GM12864 (cell line): ENCODE measurements at places on chromosomes 1 and 21.

DNA sequence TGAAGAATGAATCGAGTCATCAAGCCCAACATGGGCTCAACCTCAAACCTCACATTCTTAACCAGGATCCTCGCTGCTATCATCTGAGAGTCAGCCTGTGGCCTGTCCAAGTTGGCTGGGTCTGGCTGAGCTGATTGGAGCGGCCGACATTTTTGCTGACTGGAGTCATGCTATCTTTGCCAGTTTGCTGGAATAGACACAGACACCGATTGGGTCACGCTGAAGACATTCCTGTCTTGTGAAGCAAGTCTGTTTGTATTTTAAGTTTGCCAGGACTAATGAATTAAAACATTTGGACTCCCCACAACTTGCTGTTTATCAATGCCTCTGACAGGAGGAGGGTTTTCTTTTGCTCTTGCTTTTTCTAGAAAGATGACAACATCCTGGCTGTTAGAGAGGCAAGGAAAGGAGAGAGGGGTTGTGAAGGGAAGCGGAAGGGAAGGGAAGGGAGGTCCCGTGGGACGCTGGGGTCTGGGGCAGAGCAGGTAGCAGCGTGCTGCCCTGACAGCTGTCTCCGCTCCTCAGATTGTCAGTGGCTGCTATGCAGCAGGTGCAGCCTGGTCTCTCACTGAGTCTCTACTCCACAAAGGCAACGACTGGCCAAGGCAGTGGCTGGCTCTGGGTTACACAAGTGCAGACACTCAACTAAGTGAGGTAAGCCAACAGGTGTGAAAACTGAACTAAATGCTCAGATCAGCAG lies at the start of gene MAP3K7CL:
MAP3K7CL (plus strand) TSS at position 375 of the 700 bp plus-strand sequence. CDS start 2,701 bp downstream, outside the sequence.
- no peak for DNase-seq

DNA sequence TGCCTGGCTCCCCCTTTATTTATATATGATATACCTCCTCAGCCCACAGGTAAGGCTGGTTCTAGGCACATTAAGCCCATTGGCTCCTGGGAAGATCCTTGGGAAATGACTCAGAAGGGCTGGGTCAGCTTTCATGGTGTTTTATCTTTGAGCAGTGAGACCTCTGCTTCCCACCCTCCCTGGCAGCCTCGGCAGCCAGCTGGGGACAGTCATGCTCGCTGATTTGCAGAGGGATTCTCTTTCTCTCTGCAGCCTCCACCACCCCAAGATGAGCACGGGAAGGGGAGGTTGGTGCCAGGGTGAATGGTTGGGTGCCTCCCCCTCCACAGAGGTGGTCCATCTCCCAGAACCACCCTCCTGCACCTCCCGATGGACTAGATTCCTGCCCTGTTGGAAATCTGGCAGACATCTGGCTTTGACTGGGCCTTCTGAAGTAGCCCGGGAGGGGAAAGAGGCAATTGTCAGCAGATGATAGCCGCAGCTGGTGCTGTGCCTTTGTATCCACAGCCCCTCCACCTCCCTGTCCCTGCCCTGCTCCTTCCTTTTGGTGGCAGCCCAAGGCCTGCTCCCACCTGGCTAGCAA lies 24.6 kb downstream of the IER5 start:
- DNase-seq, result no peak

- no peak for DNase-seq
Observed at GRCh38 chr21:32312326-32312725, 13.7 kb downstream of the MRAP start.

DNA sequence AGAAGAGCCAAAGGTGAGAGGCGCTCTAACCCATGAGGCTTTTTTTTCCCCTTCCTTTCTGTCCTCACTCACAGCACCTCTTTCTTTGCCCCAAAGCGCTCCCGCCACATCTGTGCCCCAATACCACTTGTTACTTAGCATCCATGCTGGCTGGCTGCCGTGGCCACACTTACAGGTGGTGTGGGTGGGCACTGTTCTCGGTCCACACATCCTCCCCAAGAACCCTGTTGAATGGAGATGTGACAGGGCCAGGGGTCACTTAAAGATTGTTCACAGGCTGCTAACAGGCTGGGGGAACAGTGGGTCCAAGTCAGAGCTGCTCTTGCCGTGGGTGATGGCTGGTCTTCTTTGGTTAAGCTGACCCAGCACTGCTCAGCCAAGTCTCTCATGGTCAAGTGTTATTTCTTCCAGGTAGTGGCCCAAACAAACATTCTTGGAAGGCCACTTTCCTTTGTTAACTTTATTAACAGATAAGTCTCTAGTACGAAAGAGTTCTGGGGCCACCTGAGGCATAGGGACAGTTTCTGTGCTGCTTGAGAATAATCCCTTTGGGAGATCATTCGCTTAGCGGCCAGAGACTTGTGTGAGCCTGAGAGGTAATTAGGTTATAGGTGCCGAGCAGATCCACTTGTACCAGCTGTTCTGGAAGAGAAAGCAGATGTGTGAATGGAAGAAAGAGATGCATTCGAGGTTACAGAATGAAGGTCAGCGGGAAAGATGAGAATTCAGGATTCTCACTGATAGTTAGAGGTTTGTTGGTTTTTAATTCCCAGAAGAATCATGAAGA lies 62.6 kb upstream of the IRF2BP2 start:
- DNase-seq, result no peak

DNA sequence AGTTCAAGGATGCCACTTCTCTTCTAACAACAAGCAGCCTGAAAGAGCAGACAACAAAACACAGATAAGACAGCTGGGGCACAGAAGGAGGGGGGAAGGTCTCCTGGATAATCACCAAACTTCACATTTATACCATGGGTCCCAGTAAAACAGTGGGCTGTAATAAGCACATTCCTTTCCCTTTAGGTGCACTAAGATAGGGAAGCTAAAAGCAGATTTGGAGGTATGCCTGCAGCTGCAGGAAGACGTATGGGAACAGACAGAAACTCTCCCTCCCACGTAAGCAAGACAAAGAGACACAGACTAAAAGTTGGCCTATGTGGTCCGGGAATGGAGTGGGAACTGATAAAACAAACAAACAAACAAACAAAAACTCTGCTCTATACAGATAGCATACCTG lies 612.1 kb downstream of the MRPL39 start:
- no peak for DNase-seq

DNA sequence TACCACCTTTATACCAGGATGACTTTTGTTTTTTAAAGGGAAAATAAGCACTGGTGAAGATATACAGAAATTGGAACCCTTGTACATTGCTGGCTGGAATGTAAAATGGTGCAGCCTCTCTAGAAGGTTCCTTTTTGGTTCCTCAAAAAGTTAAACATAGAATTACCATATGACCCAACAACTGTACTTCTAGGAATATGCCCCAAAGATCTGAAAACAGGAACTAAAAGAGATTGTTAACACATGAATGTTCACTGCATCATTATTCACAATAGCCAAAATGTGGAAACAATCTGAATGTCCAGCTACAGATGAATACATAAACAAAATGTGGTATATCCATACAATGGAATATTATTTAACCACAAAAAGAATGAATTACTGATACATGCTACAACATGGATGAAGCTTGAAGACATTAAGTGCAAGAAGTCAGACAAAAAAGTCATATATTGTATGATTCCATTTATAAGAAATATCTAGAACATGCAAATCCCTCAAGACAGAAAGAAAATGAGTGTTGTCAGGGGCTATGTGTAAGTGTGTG lies 84.9 kb upstream of the DMRTA2 start:
- DNase-seq, result no peak

DNA sequence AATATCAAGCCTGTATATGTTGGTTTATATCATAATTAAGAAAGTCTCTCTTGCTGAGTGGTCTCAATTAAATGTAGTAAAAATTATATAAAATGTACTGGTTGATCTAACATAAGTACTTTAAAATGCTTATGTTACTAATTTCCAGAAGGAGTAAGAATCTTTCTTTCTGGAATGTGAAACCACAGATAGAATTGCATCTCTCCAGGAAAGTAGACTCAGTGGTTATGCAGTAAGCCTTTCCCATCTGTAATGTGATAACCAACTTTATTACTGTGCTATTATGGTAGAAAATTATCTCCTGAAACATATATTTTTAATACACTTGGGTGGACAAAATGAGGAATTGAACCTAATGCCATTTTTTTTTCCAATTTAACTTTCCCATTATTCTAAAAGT lies 8.9 kb upstream of the RALGPS2 start:
- DNase-seq, result no peak

DNA sequence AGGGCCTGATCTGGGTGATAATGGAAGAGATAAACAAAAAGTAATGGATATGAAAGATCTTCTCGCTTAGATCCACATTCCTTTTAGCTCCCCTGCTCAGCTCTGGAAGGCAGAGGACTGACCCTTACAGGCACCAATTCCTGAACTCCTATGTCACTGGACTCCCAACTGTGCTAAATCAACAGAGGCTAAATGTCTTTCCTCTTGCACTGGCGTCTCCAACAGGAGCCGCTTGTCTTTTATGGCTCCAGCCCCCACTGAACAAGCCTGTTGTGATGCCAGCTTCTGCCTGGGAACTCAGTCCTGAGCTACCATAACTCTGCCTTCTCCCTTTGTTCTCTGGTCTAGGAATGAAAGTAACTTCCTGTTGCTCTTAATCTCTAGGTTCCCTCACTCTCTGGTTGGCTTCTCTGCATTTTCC lies 142.1 kb upstream of the COL11A1 start:
- no peak for DNase-seq

GRCh38 chr1:179194068-179194537 lies 35.4 kb downstream of the ABL2 start:
- no peak for DNase-seq

GRCh38 chr1:235806123-235806522 lies 60.6 kb downstream of the LYST start:
- DNase-seq, result no peak

DNA sequence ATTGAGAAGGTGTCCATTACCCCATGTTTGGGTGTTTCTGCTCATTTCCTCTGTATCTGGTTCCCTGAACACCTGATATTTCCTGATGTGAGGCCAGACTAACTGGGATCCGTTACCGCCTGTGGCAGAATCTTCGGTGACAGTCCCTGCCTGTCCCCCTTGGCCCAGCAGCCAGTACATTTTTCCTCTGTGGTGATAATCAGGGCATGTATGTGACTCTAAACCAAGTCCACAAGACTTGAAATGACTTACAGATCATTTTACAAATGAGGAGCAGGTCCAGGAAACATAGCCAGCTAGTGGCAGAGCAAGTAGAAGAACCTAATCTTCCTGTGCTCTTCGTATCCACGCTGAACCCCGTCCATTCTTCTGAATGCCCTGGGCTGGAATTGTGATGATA lies 143.5 kb upstream of the IPO9 start:
- DNase-seq, result no peak

DNA sequence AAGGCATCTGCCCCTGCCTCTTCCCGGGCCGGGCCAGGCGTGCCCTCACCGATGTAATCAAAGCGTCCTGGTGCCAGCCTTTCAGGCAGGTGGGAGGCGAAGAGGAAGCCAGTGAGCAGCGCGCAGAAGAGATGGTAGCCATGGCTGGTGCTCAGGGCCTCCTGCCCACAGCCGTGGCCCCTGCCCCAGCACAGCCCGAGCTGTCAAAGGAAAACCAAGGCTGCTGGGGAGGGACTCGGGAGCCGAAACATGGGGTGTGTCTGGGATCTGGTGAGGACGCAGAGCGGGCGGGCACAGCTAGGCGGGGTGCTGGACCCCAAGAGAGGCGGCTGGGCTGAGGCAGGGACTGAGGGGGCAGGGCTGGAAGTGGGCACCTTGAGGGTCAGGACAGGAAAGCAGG lies 2.7 kb downstream of the BGLAP start:
- no peak for DNase-seq

DNA sequence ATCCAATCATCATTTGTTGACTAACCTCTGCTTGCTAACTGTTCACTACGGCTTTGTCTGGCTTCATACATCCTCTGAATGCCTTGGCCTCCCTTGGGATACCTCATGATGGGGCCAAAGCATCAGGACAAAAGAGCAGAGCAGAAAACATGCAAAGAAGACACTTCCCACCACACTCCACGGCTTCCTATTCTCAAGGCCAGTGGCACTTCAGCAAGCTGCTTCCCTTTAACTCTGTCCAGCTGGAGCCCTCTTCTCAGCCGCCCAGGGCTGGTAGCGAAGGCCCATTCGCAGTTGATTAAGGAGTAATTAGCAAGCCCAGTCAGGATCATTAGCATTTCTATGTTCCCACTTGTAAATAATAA lies 224.3 kb upstream of the FGGY start:
- no peak for DNase-seq

GRCh38 chr21:38831526-38832467 lies 26.1 kb downstream of the ETS2 start:
- DNase-seq, result peak; percentile 19

DNA sequence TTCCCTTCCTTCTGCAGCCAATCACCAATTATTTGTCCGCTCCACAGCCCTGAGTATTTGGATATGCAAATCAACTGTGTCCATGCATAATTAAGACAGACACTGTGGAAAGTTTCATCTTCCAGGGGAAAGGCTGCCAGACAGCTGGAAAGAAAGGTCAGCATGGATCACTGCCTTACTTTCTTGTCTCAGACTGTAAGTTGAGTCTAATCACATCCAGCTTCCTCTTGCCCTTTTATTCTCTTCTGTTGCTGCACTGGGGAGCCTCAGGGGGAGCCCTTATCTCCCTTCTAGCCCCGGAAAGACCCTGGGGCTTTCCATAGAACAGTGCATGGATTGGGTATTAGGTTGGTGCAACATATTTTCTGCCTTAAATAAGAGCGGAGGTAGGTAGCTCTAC lies 182.9 kb downstream of the OMA1 start:
- no peak for DNase-seq

- no peak for DNase-seq
Observed at GRCh38 chr1:55833529-55834091, 618.4 kb upstream of the USP24 start.

GRCh38 chr1:111351700-111352099 lies 61.0 kb downstream of the CHIA start:
- no peak for DNase-seq

- DNase-seq, result no peak
Observed at GRCh38 chr1:35544976-35545375, 12.2 kb downstream of the KIAA0319L start.

DNA sequence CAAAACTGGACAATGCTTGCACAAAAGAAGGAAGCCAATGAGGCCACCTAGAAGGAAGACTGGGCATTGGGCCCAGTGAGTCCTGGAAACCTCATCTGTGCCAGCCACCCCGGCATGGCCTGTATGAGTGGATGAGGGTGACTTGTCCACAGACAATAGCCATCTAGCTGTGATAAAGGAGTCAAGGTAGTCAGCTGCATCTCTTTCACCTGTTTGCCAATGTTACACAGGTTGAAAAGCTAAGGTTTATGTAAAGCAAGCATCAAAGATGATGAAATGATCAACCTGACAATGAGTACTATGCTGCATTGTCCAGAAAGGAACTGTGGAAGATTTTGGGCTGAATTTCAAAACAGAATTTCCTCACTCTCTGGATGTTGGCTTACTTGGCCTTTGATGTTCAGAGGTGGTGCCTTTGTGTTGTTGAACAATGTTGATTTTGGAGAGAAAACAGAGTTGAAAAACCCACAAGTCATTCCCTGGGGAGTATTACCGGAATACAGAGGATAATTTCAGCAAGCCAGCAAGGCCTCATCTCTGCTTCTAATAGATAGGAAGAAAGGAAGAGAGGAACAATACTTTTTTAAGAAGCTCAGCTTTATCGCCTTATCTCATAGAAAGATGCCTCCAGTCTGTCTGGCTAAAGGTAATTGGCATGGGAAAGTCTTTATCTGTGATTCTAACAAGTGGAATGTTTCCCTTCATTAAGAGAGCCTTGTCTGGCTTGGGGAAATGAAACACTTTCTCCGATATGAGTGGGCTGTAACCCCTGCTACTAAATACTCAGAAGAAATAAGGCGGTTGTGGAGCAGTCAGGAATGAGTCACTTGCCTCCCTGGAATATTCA lies 11.4 kb upstream of the SELE start:
- no peak for DNase-seq

GRCh38 chr1:47432071-47433036 lies 5.5 kb upstream of the FOXD2 start:
- DNase-seq, result no peak

- DNase-seq, result no peak
Observed at GRCh38 chr21:37373539-37373938, 7.0 kb downstream of the DYRK1A start.
